Activated gamma-delta T cell (primary cell): ENCODE measurements at places on chromosomes 2 and 18.

GRCh38 chr18:65725251-65726050 lies 25.4 kb upstream of the CDH7 start:
- DNase-seq: no peak

- no peak for DNase-seq
Measured at GRCh38 chr18:44437603-44438002, 243.1 kb upstream of the SETBP1 start.

- no peak for DNase-seq
Measured at GRCh38 chr2:226354434-226354833, 445.2 kb downstream of the IRS1 start.

DNA sequence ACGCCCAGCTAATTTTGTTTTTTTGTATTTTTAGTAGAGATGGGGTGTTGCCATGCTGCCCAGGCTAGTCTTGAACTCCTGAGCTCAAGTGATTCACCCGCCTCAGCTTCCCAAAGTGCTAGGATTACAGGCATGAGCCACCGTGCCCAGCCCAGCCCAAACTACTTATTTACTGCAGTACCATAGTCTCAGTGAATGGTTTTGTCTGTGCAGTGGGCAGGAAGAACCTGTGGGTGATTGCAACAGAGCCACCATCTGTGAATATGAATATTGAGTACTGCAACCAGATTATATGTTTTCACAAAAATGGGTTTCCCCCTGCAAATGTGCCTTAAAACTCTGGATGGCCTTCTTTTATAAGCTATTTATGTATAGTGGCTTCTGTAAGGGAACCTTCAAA lies 9.1 kb downstream of the MPPE1 start:
- DNase-seq: no peak

- no peak for DNase-seq
Measured at GRCh38 chr18:58204776-58205442, 160.9 kb downstream of the NEDD4L start.
